ENCODE measurements at places on chromosomes 2 and 18.

GRCh38 chr2:235556901-235557300 is 63.1 kb downstream of the AGAP1 start:
- DNase-seq, result no peak

- DNase-seq, result no peak
Observed at GRCh38 chr2:176072951-176073904, 10.5 kb downstream of the EVX2 start.

DNA sequence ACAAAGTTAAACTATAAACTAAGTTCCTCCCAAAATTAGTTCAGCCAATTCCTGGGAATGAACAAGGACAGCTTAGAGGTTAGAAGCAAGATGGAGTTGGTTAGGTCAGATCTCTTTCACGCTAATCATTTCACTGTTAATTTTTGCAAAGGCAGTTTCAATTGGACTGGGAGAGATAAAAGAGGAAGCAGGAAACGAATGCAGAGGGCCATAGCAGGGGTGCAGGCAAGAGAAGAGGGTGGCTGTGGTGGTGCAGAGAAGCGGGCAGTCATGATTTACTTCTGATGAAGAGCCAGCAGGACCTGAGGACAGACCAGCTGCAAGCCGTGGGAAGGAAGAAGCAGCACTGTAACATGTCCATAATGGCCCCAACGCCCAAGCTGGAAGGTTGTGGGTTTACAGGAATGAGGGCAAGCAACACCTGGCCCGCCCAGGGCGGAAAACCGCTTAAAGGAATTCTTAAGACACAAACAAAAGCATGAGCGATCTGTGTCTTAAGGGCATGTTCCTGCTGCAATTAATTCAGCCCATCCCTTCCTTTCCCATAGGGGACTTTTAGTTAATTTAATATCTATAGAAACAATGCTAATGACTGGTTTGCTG is 4.1 kb upstream of the RMP24 start:
- DNase-seq, result no peak

DNA sequence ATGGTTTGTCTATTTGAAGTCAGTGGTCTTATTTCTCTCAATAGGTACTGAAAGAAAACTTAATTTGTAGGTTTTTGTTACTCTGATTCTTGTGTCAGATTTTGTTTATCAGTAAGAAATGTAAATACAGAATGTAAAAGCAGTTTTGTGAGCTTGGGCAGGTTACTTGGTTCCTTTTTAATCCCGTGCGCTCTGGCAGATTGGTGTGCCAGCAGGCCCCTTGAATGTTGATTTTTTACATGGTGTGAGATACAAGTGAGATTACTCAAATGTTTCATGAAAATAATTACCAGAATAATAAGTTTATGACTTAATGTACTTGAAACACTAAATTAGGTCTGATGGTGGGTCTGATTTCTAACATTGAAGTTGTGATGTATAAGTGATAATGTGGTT is 13.4 kb downstream of the HNRNPA3 start:
- no peak for DNase-seq

- no peak for DNase-seq
Observed at GRCh38 chr2:170248574-170249393, 70.8 kb downstream of the MYO3B start.

All from CD8-positive, alpha-beta memory T cell (primary cell).